GM04503 (cell line): ENCODE measurements at places on chromosomes 1 and 21.
A peak's percentile ranks its signal among the peaks of the same experiment; 100 is the strongest.

DNA sequence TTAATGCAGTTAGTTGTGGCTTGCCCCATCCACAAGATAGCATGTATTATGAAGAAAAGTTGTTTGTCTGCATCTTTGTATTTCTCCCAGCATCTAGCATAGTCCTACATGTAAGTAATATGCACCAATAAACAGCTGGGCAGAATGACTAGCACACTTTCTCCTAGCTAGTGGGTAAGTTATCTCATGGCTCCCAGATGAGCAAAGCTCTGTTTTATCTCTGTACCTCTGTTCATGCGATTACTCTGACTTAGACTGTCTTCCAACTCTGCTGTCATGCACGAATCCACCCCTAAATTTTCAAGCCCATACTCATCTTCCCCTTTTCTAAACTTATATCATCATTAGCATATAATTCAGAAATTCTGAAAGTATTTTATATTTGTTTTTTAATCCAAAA is 37.5 kb upstream of the KCTD3 start:
- no peak for DNase-seq

GRCh38 chr1:217857061-217857460 is 225.9 kb downstream of the SPATA17 start:
- DNase-seq: no peak

- DNase-seq: no peak
Observed at GRCh38 chr1:102733491-102734236, 374.7 kb downstream of the COL11A1 start.

DNA sequence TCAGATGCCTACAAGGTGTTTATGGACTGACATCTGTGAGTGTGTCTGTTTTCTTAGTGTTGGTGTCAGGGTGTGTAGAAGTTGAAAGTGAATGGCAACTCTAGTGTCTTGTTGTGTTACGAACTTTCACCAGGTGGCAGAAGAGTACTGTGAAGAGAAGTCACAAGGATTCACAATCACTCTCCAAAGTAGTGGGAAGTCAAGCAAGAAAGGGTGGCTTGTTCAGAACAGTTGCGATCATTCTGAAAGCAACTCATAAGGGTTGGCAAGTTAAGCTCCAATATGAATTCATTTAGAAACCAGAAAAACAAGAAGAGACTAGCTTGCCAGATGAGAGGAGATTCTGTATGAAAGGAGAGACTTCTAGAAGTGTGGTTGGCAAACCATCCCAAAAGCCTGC is 86.1 kb downstream of the FASLG start:
- peak; percentile 37 for DNase-seq

DNA sequence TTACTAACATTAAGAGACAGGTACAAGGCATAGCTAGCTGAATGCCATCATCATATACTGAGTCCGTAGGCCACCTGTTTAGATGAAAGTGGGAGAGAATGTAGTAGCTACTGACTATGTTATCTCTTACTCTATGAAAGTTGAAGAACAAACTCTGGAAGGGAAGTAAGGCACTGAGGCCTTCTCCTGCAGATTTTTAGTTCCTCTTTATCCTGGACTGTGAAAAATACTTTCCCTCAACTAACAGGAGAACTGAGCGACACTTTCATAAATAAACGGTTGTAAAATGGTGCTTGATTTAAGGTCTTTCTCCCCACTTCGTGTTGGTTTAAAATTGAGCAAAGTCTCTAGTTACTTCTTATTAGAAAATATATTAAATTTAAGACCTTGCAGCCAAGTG is 101.9 kb downstream of the FNBP1L start:
- DNase-seq: no peak

DNA sequence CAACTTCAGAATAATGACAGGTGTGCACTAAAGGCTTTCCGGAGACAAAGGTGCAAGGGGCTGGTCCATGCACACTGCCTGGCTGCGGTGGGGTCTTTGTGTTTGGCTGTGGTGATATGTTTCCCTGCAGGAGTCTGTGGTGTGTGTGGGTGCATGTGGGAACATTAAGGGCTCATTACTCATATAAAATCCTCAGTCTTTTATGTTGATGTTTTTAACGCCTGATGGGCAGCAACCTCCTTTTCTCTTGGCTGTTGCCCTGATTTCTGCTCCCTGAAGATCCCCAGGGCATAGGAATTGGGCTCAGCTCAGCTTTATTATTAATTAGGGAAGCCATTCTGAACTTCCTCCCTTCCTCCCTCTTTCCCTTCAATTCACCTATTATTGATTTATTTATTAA is 67.6 kb upstream of the SPAG17 start:
- DNase-seq: no peak

DNA sequence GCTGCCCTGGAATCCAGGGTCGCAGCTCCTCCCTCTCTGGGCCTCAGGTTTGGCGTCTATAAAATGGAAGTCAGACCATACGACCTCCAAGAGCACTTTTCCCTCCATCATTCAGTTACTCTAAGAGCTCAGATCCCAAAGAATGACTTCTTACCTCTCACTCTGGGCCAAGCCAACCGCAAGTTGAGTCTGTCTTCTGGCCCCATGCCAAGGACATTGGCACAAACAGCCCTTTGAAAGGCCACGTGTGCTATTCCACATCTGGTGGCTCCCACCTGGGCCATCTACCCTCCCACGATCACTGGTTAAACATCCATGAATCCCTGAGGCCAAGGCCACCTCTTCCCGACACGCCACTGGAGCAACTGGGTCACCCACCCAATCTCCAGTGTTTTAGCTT is 12.4 kb downstream of the SLC2A7 start:
- no peak for DNase-seq

DNA sequence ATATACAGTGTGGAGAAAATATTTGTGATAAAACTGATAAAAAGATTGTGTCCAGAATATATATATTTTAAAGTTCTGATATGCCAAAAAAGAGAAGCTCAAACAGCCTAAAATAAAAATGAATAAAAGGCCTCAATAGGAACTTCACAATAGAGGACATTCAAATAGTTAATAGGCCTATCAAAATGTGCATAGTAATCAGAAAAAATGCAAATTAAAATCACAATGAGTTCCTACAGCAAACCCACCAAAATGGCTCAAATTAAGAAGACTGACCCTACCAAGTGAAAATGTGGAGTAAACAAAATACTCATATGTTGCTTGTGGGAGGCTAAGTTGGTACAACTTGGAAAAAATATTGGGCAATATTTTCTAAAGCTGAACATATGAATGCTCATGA is 57.6 kb upstream of the COG2 start:
- DNase-seq: no peak

GRCh38 chr1:25971066-25971810 is 26.6 kb downstream of the PAFAH2 start:
- no peak for DNase-seq

DNA sequence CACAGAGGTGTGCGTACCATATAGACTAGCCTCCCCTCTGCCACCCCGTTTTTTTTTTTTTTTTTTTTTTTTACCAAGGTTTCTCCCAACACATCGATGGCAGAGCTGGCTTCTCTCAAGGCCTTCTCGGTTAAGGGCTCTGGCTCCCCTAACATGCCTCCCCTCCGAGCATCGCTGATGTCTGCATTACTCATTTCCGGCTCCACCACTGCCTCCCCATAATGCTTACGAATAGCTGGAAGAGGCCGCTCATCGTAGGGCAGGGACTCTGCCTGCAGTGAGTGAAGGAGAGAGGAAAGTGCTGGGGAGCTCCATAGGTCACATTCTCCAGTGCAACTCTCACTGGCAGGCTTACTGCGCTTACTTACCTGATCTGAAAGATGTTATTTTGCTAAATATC is 20.6 kb downstream of the CEP104 start:
- no peak for DNase-seq

DNA sequence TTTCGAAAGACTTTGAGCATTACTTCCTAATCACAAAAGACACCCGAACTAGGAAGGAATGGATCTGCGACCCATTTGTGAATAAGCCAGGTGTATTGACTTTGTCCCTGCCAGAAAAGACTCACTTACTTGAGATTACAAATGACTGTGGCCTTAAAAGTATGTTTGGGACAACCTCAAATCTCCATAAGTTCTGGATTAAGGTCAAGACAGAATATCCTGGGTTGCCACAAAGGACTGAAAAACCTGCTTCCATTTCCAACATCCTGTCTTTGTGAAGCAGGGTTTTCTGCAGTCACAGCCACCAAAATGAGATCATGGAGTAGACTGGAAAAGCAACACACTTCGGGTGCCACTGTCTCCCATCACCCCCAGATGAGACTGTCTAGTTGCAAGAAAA is 537.4 kb upstream of the ZRANB2 start:
- no peak for DNase-seq

DNA sequence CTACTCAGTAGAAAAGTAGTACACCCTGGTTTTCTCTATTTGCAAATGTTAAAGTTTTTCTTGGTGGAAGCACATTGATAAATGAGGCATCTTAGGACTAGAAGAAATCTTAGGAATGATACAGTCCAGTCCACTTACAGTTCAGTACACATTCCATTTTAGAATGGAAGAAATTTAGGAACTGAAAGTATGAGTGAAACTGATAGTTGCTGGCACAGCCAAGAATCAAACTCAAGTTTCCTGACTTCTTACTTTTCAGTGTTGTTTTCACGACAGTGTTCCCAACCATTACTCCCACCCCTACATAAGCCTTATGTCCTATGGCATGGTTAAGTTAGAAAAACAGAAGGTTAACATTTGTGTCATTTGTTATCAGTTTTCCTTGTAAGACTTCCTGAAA is 258.5 kb downstream of the BACH1 start:
- no peak for DNase-seq

- DNase-seq: no peak
Observed at GRCh38 chr21:27646691-27647090, 679.8 kb upstream of the ADAMTS5 start.

DNA sequence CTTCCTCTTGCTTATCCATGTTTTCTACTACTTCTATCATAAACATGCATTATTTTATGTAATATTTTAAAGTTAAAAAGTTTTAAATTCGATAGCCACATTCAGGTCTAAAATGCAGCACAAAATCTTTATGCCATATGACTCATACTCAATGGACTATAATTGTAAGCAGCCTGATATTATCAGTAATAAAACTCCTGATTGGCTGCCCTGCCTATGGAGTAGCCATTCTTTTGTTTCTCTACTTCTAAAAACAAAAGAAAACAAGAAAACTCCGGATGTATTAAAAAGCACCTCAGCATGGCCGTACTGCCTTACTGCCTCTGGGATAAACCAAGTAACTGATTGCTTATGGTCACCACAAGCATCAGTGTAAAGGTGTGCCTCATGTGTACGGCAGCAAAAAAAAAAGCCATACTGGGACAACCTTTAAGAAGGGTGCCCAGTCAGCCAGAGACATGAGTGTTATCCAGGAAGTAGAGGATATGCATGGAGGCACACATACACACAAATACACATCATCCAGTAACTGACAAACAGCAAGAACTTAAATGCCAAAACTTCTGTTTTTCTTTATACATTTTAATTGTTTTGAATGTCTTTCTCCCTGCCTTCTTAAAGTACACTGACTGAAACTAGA is 9.2 kb downstream of the SLC35D1 start:
- DNase-seq: no peak

DNA sequence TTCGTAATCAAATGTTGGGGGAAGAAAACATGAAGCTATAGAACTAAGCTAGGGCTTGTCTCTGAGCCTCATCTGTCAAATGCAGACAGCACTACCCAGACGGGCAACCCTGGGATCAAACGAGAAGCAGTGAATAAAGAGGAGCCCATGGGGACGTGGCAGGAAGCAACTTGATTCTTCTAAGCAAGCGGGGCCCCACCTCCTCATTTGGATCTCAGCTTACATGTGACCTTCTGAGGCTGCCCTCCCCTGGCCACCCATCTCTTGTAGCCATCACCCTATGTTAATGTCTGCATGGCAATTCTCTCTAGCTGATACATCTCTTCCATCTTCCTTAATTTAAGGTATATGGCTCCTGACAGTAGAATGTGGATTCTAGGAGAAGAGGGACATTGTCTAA is 171.3 kb downstream of the IGSF21 start:
- no peak for DNase-seq

GRCh38 chr1:192261476-192261875 is 55.3 kb upstream of the RGS21 start:
- no peak for DNase-seq

- DNase-seq: no peak
Observed at GRCh38 chr1:53431805-53432565, 27.2 kb upstream of the DMRTB1 start.

DNA sequence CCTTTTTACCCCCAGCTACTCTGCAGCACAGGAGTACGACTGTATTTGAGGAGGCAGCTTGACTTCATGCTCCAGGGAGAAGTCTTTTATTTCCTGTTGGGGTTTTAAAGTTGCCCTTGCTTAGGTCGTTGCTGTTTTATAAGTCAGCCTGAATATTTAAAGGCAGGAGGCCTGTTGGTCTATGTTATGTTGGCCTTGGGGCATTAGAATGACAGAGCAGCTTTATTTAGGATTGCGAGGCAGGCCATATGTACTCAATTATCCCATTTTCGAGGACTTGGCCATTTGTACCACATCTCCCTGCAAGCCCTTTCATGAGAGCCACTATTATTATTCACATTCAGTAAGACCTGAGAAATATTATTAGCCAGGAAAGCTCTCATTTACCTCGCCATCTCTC is 47.0 kb downstream of the KIF26B start:
- no peak for DNase-seq

DNA sequence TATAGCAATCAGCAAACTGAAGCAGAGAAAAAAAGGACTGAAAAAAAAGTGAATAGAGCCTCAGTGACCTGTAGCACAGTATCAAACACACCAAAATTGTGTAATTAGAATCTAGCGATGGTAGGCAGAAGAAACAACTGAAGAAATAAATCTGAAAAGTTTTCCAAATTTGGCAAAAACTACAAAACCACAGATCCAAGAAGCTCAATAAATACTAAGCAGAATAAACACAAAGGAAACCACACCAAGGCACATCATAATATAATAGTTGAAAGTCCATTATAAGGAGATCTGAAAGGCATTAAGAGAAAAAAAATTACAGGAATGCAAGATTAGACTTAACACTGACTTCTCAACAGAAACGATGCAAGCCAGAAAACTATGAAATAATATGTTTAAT is 7.1 kb upstream of the IL12RB2 start:
- DNase-seq: no peak

DNA sequence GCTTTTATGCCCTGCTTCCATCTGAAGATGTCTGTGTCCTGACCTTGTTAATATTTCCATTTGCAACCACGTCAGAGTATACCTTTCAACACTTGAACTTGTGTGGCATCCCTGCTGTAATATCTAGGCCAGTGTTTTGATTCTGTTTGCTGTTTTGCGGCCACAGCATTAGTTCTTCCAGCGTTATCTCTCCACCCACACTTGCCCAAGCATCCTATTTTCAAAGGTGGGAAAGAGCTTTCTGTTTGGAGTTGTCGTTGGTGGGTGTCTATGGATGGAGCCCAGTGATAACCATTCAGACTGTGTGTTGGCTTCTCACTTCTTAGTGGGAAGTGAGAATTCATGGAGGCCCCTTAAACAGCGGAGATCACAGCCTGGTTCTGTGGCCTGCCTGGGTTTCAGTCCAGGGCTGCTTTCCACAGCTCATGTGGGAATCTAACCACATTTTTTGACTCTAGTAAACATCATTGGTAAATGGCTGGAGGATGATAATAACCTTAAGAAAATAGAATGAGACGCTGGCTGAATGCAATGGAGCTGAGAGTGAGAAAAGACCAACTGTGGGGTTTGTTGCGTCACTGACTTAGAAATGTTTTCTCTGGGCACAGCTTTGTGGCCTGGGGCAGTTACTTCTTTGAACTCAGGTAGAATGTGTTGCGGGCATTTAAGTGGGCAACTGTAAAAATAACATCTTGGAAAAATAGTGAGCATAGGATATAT is 7.6 kb downstream of the TENT5C start:
- no peak for DNase-seq
